ENCODE measurements at places on chromosomes 5 and 9.

- DNase-seq = no peak
Measured at GRCh38 chr5:124921694-124922093, 175.3 kb upstream of the ZNF608 start.

DNA sequence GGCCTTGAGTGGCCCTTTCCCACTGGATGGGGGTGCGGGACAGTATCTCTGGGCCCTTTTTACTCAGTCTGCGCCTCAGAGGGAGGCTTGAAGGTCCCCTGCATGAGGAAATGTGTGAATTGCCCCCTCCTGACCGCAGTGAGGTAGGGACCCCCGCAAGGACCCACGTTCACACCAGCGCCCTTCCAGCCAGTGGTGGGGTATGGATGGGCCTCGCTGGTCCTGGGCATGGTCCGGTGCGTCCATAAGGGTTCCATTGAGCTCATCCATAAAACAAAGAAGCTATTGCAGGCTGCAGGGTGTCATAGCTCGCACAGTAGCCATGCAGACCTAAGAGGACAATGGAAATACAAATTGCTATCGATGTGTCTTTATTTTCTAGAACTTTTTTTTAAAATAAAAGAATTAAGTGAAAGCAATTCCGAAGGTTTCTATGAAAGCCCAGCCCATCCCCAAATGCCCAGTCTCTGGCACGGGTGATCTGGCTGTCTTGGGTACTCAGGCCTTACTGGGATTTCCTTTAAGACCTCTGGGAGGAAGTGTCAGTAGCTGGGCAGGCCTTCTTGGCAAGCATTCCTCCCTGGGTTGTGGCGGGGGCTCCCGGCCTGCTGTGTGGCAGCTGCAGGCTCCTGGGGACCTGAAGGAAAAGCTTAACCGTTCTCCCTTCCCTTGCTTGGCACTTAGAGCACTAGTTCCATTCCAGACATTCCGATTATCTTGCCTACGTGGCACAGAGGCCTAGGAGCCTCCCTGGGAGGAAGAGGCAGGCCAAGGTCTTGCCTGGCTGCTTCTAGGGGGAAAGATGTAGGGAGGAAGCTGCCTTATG, 1.5 kb upstream of the SEMA5A start:
- DNase-seq = no peak

- no peak for DNase-seq
Measured at GRCh38 chr5:94632024-94632423, 13.6 kb downstream of the SLF1 start.

GRCh38 chr9:33964086-33964768, 84.5 kb downstream of the UBAP2 start:
- no peak for DNase-seq

GRCh38 chr5:5467737-5468136, 45.3 kb downstream of the ICE1 start:
- no peak for DNase-seq

GRCh38 chr9:92563116-92564100, 27.6 kb upstream of the ECM2 start:
- DNase-seq = no peak

- no peak for DNase-seq
Measured at GRCh38 chr5:158074992-158075769, 216.2 kb upstream of the CLINT1 start.

DNA sequence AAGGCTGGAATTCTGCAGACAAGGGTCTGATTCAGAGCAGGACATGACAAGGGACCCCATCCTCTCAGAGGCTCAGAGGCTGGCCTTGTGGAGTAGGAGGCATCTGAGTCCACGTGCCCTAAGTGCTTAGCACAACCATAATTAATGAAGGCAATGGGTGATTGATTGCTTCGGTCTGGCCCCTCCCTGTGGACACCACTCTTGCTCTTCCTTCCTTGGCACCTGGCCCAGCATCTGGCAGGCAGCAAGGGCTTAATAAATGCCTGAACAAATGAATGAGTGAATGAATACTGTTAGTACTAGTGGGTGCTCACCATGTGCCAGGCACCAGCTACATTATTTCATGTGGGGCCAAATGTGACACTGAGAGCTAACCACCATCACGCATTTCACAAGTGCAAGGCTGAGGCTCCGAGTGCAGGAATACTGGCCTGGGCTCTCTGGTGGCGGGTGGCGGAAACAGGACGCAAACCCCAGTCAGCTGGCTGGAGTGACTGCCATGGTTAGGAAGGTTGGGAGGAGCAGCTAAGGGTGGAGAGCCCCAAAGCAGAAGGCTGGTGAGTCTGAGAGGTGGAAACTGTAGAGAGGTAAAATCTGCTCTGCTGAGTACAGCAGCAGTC, 53.6 kb downstream of the ASS1 start:
- DNase-seq = no peak

DNA sequence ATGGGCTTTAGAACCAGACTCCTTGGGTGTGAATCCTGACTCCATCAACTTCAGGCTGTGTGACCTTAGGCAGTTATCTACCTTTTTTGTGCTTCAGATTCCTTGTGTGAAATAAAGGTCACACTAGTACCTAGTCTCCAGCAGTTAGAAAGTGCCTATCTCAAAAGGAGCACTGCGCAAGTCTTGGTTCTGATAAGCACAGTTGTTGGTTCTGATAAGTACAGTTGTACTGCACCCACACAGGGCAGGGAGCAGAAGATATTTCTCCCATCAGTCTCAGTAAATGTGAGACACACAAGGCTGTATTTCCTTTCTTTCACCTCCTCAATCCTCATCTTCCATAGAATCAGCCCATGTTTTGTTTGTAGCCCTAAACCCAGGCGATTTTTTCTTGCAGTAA, 116.6 kb upstream of the DPYSL3 start:
- DNase-seq = no peak

DNA sequence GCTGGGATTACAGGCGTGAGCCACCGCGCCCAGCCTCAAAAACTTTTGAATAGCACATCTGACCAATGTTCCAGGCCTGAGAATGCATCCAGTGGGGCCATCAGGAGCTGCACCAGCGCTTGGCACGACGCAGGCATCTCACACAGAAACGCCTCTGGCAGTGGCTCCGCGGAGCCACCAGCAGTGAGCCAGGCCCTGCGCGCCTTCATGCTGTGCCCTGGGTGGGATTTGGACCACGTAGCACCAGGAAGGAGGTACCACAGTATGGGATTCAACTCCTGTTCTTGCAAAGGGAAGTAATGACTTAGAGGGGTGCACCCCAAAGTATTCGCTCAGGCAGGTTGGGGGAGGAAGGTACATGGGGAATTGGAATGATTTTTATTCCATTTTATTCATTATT, 3.0 kb downstream of the CCDC187 start:
- DNase-seq = no peak

- DNase-seq = no peak
Measured at GRCh38 chr5:62211405-62211804, 94.6 kb upstream of the KIF2A start.

GRCh38 chr5:73446631-73447529, 1.7 kb downstream of the FOXD1 start:
- DNase-seq = no peak

DNA sequence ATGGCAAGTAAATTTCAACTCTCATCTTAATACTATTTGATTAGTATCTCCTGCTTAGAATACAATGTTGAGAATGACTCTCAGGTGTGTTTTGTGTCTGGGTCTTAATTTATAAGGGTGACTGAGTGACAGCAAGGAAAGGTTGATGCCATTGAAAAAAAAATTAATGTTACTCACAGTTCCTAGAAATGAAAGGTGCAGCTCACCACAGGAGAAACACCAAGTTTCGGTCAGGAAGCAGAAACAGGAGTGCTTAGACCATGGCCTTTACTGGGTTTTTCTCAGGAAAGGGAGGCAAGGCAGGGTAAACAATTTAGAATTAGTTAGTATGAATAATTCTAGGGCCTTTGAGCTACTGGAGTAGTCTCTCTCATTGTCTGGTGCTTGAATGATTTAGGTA, 159.2 kb upstream of the C9orf72 start:
- DNase-seq = no peak

GRCh38 chr9:34999576-34999975, 10.0 kb downstream of the DNAJB5 start:
- DNase-seq = no peak

DNA sequence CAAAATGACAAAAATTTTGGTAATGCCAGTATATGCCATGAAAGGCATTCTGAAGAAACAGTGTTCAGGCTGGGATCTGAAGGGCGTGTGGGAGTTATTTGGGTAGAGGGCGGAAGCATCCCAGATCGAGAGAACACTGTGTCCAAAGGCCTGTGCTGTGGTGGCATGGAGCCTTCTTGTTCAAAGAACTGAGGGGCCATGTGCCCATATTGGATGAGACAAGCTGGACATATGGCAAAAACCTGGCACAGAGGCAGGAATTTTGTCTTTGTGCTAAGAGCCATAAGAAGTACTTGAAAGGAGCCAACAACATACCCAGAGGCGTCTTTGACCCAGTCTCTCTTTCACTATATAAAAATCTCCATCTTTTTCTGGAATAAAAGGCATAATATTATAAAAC, 128.0 kb downstream of the SYK start:
- no peak for DNase-seq

- DNase-seq = no peak
Measured at GRCh38 chr5:79464695-79465332, 49.1 kb downstream of the HOMER1 start.

- no peak for DNase-seq
Measured at GRCh38 chr5:149674686-149675085, 55.4 kb upstream of the PPARGC1B start.

GRCh38 chr9:36091026-36091953, 45.2 kb upstream of the GLIPR2 start:
- DNase-seq = no peak

DNA sequence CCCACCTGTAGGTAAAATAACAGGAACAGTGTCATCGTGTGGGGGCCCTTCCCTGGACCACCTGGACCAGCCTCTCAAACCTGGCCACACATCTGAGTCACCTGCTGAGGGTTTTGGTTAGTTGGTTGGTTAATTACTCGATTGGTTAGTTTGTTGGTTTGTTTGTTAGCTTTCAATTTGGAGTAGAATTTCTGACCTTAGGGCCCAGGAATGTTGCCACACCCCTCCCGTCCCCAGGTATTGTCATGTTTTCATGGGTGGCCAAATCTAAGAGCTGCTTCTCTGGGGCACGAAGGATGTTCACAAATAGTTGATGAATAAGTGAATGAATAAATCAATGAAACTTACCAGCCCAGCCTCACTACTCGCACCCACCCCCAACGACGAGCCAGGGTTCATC, 21.9 kb downstream of the NTNG2 start:
- DNase-seq = no peak

- DNase-seq = no peak
Measured at GRCh38 chr9:117549444-117549843, 134.6 kb upstream of the ASTN2 start.

- peak; percentile 31 for DNase-seq
Measured at GRCh38 chr5:32538031-32538547, 47.3 kb upstream of the SUB1 start.

DNA sequence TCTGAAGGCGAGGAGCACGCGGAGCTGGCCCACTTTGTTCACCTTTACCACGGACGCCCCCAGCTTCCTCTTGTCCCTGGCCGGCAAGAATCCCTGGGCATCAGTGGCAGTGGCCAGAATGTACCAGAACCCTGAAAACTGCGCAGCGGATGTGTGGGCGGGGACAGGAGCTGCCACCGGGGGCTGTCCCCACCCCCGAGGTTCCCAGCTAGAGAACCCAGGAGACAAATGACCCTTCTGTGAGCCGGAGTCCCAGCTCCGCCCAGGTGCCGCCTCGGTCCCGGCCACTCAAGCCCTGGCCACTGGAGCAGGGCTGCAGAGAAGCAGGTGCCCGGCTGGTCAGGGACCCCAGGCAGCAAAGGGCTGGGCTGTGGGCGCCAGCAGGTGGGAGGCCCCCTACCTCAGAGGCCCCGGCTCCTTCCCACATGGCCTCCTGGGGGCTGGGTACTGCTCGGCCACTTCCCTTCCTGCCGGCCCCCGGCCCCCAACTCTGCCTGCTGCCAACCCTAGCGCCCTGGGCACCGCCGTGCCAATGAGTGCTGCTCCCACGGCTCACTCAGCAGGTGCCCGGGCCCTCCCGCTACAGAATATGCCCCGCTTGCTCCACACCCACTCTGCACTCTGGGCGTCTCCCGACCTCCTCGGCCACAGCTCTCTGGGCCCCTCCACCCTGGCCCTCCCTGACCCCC, 713 bp downstream of the LCN10 start:
- DNase-seq = no peak

GRCh38 chr9:89562186-89562814, 42.5 kb upstream of the GADD45G start:
- no peak for DNase-seq

- DNase-seq = no peak
Measured at GRCh38 chr5:28648108-28648507, 1609.7 kb upstream of the CDH9 start.

- no peak for DNase-seq
Measured at GRCh38 chr5:8491254-8491653, 622.3 kb downstream of the MTRR start.

DNA sequence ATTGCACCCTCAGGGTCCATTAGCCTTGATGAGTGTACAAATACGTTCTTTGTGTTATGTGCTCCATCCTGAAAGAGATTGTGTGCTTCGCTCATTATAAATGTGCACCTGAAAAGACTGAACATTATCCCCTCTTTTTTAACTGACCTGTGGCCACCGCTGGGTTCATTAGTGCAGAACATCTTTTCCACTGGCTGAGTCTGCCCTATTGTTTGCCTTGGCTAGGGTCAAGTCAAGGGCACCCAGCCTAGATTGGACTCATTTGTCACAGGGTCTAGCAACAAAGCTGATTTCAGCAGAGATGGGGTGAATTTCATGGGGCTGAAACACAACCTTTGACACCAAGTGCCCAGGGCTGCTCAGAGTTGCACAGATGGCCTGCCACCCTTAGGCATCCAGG, 764.1 kb upstream of the ARRDC3 start:
- no peak for DNase-seq

DNA sequence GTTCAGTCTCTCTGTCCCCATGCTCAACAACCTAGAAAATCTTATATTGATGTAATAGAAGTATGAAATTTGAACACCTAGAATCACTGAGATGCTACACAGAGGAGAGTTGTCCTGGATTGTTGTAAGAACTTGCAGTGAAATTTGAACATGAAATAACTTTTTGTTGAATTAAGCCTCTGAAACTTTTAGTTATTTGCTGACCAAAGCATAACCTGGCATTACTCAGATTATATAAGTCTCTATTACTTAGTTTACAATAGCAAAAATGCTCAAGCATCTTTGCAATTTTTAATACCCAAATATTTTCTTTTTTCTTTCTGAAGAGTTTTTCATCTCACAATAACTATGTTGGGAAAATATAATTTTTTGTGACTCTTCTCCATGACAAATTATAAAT, 630.7 kb upstream of the ACO1 start:
- DNase-seq = no peak

DNA sequence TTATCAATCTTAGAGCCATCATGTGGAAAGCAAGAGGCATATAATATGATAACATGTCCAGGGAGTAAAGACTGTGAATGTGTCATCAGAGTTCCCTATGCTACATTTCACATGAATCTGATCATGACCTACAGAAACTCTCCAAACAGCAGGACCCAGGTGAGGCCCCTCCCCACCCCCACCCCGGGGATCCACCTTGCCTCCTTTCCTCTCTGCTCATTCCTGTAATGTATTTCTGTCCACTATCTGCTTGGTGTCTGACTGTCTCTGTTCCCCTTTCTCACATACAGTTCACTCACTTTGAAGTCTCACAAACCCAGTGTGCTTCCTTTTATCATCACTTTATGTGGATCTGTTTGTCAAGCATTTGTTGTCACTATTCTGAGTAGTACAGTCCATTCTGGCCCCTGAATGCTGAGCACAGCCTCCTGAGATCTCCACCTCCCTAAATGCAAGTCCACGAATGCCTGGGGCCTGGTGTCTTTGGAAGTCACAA, 76.4 kb upstream of the SMARCA2 start:
- no peak for DNase-seq

Data from CD4-positive, alpha-beta memory T cell (primary cell).